Thyroid gland (tissue), 4 donors: ENCODE measurements at places on chromosomes 7 and 10. TPM values are rescaled to one million over a fixed set of nuclear protein-coding genes. Genes with fewer than 3 reads are reported as not detected.

The CTBP2 gene
- total RNA-seq: 119 TPM

The ATG9B gene
- total RNA-seq: not detected

The MOGAT3 gene
- total RNA-seq: not detected

The PTTG1IP2 gene
- not detected for total RNA-seq
